ENCODE measurements at places on chromosomes 7 and 10.

- no peak overlapping the region for H3K4me3 ChIP-seq
- no peak for DNase-seq
- H3K27ac ChIP-seq: no peak overlapping the region
- no peaks in the 10 kb centered on the region for H3K36me3 ChIP-seq
- H3K27me3 ChIP-seq: no peaks in the 10 kb centered on the region
These were observed 155.8 kb upstream of the AOAH start for GRCh38 chr7:36880108-36880507.

- H3K36me3 ChIP-seq: no peaks in the 10 kb centered on the region
- no peaks in the 10 kb centered on the region for H3K27me3 ChIP-seq
- no peak overlapping the region for H3K4me3 ChIP-seq
These were observed 122.1 kb downstream of the GRID1 start for GRCh38 chr10:86244297-86245014.

DNA sequence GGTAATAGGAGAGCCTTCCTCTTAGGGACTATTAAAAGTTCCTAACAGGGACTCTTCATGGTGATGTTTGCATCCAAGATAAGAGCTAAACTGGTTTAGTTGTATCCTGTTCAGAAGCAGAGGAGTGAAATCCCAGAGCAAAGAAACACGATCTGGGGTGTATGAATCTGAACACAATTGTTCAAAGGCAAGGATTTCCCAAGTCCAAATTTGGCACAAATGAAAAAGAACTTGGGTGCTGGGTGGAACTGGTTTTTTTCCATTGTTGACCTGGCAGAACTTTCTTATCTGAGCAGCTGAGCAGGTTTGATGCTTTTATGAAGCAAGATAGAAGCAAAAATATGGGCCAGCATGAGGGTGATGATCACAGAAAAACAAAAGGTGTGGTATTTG lies 6.0 kb downstream of the AGFG2 start:
- peaks cover 42% of the 10 kb centered on the region for H3K4me1 ChIP-seq
- no peak overlapping the region for H3K4me3 ChIP-seq
- no peaks in the 10 kb centered on the region for H3K27me3 ChIP-seq

DNA sequence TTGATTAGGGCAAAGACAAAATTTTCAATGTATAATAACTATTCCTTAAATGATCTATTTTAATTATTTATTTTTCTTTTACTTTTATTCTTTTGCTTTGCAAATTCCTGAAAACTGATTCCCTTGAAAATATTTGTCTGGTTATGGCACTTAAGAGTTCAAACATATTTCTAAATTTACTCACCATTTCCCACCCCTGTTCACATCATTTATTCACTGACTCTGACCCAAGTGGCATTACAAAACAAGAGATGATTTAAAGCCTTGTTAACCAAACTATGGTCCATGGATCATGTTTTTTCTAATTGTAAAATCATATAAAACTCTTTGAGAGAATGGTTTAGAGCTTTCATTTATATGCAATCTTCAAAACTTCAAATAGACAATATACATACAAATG lies 1256.1 kb upstream of the LRRN3 start:
- no peaks in the 10 kb centered on the region for H3K4me1 ChIP-seq
- no peaks in the 10 kb centered on the region for H3K27me3 ChIP-seq
- H3K27ac ChIP-seq: no peak overlapping the region
- H3K4me3 ChIP-seq: no peak overlapping the region
- DNase-seq: no peak
- H3K36me3 ChIP-seq: no peaks in the 10 kb centered on the region

DNA sequence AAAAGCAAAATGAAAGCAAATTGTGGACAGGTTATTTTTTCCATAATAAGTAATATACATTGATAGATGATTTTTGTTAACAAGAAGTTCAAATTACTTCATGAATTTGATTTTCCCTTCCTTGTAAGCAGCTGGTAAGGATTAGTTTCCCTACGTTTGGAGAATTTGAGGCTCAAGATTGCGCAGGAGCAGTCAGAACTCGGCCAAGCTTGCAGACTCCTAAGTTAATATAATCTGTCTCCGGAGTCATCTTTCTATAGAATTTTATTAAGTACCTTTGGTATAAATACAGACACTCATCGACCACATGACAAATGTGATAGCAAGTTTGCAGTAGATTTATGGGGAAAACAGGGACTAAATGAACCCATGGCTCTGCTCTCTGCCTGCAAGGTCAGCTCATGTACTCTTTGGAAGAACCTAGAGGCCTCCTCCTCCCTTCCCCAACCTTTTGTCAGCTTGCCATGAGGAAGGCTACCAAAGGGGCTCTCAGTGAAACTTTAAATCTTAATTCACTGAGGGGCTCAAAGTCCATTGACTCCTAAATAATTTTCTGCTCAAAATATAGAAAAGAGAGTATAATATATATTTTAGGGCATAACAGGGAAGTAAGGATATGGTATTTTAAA lies 89.2 kb upstream of the CTTNBP2 start:
- H3K4me1 ChIP-seq: peaks cover 15% of the 10 kb centered on the region
- DNase-seq: no peak
- no peak overlapping the region for H3K4me3 ChIP-seq
- H3K27me3 ChIP-seq: no peaks in the 10 kb centered on the region
- no peaks in the 10 kb centered on the region for H3K36me3 ChIP-seq

DNA sequence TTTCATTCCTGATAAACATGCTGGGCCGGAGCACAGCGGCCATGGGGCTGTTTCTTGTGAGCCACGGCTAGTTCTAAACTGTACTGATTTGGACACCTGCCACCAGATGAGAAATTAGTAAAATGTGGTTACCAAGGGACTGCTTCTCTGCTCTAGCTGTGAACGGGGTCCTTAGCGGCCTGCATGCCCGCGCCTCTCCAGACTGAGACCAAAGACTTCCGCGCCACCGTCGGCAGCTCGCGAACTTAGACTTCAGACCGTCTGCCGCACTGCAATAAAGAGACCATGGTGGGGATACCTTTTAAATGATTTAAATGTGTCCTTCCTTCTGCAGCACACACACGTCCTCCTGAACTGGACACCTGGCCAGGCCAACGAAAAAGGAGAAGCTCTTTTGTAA lies 116.4 kb downstream of the BMS1 start:
- H3K36me3 ChIP-seq: no peaks in the 10 kb centered on the region
- H3K27ac ChIP-seq: no peak overlapping the region
- no peak for DNase-seq
- no peaks in the 10 kb centered on the region for H3K4me1 ChIP-seq
- no peaks in the 10 kb centered on the region for H3K27me3 ChIP-seq

GRCh38 chr7:158300427-158300826 lies 287.2 kb downstream of the PTPRN2 start:
- H3K4me3 ChIP-seq: no peak overlapping the region
- DNase-seq: no peak
- H3K27ac ChIP-seq: no peak overlapping the region
- H3K27me3 ChIP-seq: no peaks in the 10 kb centered on the region

DNA sequence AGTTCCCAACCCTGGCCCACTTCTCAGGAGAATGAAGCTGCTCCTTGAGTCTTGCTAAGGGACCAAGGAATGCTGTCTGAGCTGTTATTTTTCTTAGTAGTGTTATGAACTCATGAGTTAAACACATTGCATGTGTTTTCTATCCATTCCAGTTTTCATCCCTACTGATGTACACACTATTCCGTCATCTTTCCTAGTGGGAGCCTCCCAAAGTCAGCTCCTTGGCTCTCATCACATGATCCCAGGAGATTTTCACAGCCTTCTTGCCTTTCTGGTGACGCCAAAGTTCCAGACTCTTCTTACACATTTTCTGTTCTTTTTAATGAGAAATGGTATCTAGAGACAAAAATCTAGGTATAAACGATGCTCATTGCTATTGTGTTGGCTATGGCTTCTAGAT lies 8.4 kb upstream of the C10orf71 start:
- no peaks in the 10 kb centered on the region for H3K36me3 ChIP-seq
- H3K4me1 ChIP-seq: no peaks in the 10 kb centered on the region
- no peak for DNase-seq
- no peak overlapping the region for H3K4me3 ChIP-seq

GRCh38 chr10:73941300-73941699 lies 30.4 kb downstream of the PLAU start:
- H3K27me3 ChIP-seq: no peaks in the 10 kb centered on the region
- H3K4me3 ChIP-seq: no peak overlapping the region
- no peaks in the 10 kb centered on the region for H3K36me3 ChIP-seq
- no peak for DNase-seq
- no peaks in the 10 kb centered on the region for H3K4me1 ChIP-seq

GRCh38 chr10:78412605-78413004 lies 378.9 kb downstream of the RPS24 start:
- no peak overlapping the region for H3K27ac ChIP-seq
- no peak overlapping the region for H3K4me3 ChIP-seq
- no peaks in the 10 kb centered on the region for H3K27me3 ChIP-seq
- peaks cover 4% of the 10 kb centered on the region for H3K4me1 ChIP-seq
- H3K36me3 ChIP-seq: no peaks in the 10 kb centered on the region
- no peak for DNase-seq

- DNase-seq: no peak
- H3K4me3 ChIP-seq: no peak overlapping the region
- no peak overlapping the region for H3K27ac ChIP-seq
- no peaks in the 10 kb centered on the region for H3K27me3 ChIP-seq
- H3K36me3 ChIP-seq: no peaks in the 10 kb centered on the region
These were observed 127.2 kb upstream of the RSU1 start for GRCh38 chr10:16944402-16944801.

DNA sequence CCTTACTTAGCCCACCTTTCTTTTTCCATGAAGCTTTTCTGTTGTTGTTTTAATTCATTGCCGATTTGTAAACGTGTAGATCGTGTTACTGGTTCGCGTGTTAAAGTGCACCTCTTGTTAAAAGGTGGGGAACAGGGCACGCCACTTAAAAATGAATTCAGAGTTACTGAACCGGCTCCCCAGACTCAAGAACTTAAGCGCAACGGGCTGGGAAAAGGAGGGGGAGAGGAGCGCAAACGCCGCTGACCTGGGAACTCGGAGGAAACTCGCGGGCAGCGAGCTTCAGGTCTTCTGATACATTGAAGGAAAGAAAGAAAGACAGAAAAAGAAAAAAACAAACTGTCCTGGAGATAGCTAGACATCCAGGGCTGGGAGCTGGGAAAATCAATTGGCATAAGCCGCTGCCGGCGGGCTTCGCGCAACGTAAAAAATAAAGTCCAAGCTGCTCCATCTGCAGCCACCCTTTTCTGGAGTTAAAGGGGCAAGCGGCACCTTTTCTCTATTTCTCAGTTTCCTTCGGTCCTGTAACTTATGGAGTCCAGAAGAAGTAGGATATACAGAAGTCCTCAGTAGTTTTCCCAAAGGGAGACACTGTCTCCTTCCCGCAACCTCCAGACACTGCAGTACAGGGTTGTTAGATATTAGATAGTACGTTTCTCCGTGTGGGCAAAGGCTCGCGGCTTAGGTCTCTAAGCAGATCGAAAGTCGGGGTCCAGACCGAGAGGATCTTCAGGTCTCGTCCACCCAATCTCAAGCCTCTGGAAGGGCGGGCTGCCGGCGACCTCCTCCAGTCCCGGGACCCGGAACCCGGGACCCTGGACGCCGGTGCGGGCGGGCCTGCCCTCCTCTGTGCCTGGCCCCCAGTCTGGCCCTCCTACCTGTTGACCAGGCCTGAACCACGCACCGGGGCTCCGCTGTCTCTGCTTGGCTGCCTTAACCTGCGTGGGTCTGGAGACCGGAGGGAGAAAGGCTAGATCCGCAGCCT lies 1.8 kb upstream of the DLX6 start:
- H3K36me3 ChIP-seq: no peaks in the 10 kb centered on the region
- H3K4me1 ChIP-seq: peaks cover 31% of the 10 kb centered on the region
- DNase-seq: peak; percentile 61
- no peak overlapping the region for H3K4me3 ChIP-seq
- H3K27me3 ChIP-seq: peaks cover 84% of the 10 kb centered on the region
- H3K27ac ChIP-seq: no peak overlapping the region

DNA sequence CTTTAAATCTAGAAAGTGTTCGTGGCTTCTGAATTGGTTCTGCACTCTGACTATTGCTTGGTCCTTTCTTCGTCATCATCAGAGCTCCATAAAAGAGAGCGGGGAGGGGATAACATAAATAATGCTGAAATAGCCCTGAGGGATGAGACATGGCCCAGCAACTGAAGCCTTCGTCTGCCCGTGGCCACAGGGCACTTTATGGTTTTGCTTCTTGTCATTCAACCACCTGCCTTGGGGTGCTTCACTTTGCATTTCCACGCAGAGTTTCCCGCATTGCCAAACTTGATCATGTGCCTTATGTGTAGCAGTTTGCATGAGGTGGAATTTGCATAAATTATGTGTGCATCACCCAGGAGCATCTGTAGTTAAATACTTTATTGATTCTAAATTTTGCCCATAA lies 15.9 kb downstream of the GSTO2 start:
- H3K4me1 ChIP-seq: no peaks in the 10 kb centered on the region
- no peaks in the 10 kb centered on the region for H3K36me3 ChIP-seq
- H3K27ac ChIP-seq: no peak overlapping the region
- no peak overlapping the region for H3K4me3 ChIP-seq
- no peak for DNase-seq
- H3K27me3 ChIP-seq: no peaks in the 10 kb centered on the region

- peaks cover 36% of the 10 kb centered on the region for H3K27me3 ChIP-seq
- H3K36me3 ChIP-seq: no peaks in the 10 kb centered on the region
- peaks cover 4% of the 10 kb centered on the region for H3K4me1 ChIP-seq
- no peak for DNase-seq
These were observed 3.5 kb upstream of the PFKFB3 start for GRCh38 chr10:6199131-6199733.

- no peaks in the 10 kb centered on the region for H3K27me3 ChIP-seq
- peaks cover 3% of the 10 kb centered on the region for H3K4me1 ChIP-seq
- no peak overlapping the region for H3K27ac ChIP-seq
- DNase-seq: no peak
These were observed 160.0 kb downstream of the SLIT1 start for GRCh38 chr10:97025613-97026242.

DNA sequence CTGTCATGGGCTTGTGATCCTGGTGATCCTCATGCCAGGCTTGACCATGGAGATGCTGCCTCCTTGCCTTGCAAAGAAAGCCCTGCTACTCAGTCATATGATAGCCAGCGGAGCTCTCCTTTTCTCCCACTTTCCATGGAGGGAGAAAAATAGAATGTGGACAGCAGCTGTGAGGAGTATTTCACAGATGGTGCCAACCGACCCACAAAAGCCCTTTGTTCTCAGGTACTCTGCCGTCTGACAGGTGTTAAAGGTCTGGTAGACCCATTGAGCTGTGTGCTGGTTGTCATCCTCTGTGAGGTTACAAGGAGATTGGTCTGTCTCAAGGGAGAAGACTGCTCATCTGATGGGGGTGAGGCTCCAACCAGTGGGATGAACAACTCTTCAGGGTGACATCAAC lies 29.5 kb upstream of the COBL start:
- H3K27ac ChIP-seq: no peak overlapping the region
- no peak overlapping the region for H3K4me3 ChIP-seq
- no peaks in the 10 kb centered on the region for H3K27me3 ChIP-seq
- H3K4me1 ChIP-seq: peaks cover 3% of the 10 kb centered on the region
- no peak for DNase-seq

DNA sequence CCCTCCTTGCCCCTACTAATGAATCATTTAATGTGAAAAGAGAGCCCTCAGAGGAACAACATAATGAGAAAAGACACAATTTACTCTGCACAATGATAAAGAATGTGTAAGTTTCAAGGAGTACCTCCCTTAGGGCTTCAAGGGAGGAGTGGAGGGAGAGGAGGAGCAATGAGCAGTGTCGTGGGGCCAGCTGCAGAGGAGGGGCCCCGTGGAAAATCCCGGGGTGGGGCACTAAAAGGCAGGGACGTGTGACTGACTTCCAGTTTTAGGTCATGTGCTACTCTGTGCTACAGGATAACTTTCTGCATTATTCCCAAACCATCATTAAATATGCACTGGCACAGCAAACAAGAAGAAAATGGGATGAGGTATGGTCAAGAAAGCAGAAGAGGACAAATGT lies 108.1 kb downstream of the ANLN start:
- no peak overlapping the region for H3K27ac ChIP-seq
- no peak for DNase-seq
- H3K4me1 ChIP-seq: no peaks in the 10 kb centered on the region
- H3K36me3 ChIP-seq: no peaks in the 10 kb centered on the region

All from H1 (cell line).